Fibroblast of lung (primary cell): ENCODE measurements at places on chromosomes 7 and 10. TPM values are rescaled to one million over a fixed set of nuclear protein-coding genes. Genes with fewer than 3 reads are reported as not detected.

ITGB8 gene
- 41.6 and 100 TPM in 2 replicates for total RNA-seq

TDRD1 gene
- total RNA-seq = 0.26 TPM in 1 of 2 replicates, not detected in the other

INA gene
- total RNA-seq = under 0.01 and 0.50 TPM in 2 replicates

SNX8 gene
- 11.0 and 13.2 TPM in 2 replicates for total RNA-seq

NME8 gene
- total RNA-seq = not detected in 2 replicates

ASB10 gene
- not detected in 2 replicates for total RNA-seq

CDH23 gene
- 0.17 and 0.51 TPM in 2 replicates for total RNA-seq

VSTM2A gene
- total RNA-seq = not detected in 2 replicates

TAS2R38 gene
- total RNA-seq = not detected in 2 replicates

GLI3 gene
- 6.2 and 6.4 TPM in 2 replicates for total RNA-seq

ACSL5 gene
- total RNA-seq = 1.7 and 4.6 TPM in 2 replicates

GIMAP2 gene
- 13.9 and 16.2 TPM in 2 replicates for total RNA-seq

GSDME gene
- 40.1 and 57.1 TPM in 2 replicates for total RNA-seq

SPDYE16 gene
- total RNA-seq = 0.17 and 0.51 TPM in 2 replicates

NEBL gene
- 0.33 and 1.3 TPM in 2 replicates for total RNA-seq

HECTD2 gene
- total RNA-seq = 7.2 and 8.3 TPM in 2 replicates
